Pancreas (tissue), 10 donors: ENCODE measurements at places on chromosomes 2 and 18.
A peak's percentile ranks its signal among the peaks of the same experiment; 100 is the strongest.

GRCh38 chr18:79916128-79916494 is 35.3 kb downstream of the SLC66A2 start:
- DNase-seq = no peak

- no peak for DNase-seq
These were observed 45.4 kb downstream of the TTN start for GRCh38 chr2:178761759-178762371.

- DNase-seq = no peak
These were observed 15.5 kb upstream of the PRKCE start for GRCh38 chr2:45636008-45636407.

DNA sequence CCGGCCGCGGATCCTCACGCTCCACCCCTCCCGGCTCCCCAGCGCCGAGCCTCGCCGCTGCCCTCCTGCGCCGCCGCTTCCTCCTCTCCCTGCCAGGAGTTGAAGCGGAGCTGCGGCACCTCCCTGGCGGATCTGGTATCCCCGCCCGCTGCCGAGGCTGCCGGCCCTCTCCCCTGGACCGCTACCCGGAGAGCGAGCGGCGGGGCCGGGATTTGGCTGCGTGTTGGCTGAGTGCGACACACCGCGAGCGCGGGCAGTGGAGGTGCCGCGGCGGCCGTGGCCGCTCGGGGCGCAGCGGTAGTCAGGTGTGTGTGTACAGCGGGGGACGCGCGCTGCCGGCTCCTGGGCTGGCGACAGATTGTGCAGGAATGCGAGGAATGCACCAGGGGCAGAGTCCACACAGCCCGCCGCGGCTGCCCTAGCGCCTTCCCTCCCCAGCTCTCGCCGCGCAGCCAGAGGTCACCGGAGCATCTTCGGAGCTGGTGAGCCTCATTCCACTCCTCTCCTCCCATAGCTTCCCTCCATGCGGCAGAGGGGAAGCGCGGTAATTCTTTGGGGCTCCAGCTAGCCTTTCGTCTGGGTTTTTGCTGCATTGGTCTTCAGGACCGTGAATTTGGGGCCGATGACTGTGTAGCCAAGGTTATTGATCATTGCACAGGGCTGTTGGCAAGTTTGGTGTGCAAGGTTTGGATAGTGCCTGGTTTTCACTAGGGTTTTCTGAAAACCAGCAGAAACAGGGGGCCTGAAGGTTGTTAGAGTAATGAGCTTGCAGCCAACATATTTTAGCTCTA is 1.3 kb downstream of the PKP4 start:
- peak; percentile 89 for DNase-seq

- DNase-seq = no peak
These were observed 221.9 kb upstream of the SETBP1 start for GRCh38 chr18:44458777-44459176.

DNA sequence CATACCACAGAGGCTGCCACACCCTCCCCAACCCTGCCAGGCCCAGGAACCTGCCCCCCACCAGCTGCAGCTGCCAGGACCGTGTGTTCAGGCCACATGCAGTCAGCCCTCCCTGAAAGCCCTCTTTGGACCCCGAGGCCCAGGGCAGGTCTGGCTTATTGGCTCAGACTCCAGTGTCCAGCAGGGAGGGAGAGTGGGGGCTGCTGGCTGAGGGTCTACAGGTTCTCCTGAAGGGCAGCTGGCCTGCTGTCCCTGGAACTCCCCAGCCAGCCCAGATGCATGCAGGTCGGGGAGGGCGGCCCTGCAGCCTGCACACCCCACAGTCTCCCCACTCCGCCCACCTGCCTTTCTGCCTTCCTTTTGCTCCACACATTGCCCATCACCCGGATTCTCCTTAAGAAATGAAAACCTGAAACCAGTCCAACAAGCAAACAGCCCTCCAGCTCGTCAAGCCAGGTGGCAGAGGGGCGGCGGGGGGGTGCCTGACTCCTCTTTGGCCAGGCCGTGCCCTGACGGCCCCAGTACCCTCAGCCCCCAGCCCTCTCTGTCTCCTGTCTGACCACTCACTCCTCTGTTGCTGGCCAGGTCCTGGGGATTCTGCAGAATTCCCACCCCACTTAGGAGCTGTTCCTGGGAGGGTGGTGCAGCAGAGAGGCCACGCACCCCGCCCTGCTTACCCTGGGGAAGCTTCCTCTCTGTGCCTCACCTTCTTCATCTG is 18.0 kb downstream of the GPR35 start:
- DNase-seq = no peak

DNA sequence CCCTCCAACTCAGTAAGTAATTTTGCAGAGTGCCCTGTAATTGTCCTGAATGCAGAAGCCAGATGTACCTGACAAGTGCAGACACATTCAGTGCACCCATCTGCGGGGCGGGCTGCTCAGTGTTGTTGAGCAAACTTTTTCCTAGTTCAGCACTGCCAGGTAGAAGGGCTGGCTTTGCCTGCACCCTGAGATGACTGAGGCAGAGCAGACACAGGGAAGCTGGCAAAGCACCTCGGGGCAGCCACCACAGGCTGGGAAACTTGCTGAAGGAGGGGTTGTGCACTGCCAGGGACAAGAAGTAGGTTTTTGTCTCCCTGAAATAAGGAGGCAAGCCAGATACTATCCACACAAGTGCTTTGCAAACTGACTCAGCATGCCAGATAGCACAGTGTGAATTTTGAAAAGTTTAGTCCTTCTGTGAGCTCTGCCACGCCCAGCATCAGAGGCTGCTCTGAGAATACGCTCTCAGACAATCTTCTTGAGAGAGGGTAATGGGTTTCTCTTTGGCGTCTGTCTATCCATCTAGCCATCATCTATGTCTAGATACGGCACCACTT is 62.3 kb downstream of the SOWAHC start:
- no peak for DNase-seq

- DNase-seq = no peak
These were observed 46.0 kb downstream of the SLC66A2 start for GRCh38 chr18:79905389-79905911.

DNA sequence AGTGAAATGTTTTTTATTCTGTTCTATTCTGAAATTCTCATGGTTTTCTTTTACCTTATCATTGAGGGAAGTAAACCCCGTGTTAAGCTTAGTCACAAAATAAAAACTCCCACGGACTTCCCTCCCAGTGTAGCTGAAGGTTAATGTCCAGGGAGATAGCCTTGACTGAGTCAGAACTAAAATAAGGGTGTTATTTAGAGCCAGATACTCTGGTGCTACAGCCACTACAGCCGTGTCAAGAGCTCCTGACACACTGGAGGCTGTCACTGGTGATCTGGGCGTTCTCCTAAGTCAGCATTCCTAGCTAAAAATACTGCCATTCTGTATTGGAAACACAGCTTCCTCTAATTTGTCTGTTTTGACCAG is 82.0 kb upstream of the RANBP2 start:
- no peak for DNase-seq

- DNase-seq = no peak
These were observed 631.1 kb downstream of the DCC start for GRCh38 chr18:52971097-52971496.

- peak; percentile 14 for DNase-seq
These were observed 55.2 kb downstream of the DLGAP1 start for GRCh38 chr18:4399929-4400328.

- no peak for DNase-seq
These were observed 127.1 kb downstream of the SOCS6 start for GRCh38 chr18:70415823-70416488.

- DNase-seq = no peak
These were observed 42.9 kb downstream of the TMEFF2 start for GRCh38 chr2:192151853-192152252.

DNA sequence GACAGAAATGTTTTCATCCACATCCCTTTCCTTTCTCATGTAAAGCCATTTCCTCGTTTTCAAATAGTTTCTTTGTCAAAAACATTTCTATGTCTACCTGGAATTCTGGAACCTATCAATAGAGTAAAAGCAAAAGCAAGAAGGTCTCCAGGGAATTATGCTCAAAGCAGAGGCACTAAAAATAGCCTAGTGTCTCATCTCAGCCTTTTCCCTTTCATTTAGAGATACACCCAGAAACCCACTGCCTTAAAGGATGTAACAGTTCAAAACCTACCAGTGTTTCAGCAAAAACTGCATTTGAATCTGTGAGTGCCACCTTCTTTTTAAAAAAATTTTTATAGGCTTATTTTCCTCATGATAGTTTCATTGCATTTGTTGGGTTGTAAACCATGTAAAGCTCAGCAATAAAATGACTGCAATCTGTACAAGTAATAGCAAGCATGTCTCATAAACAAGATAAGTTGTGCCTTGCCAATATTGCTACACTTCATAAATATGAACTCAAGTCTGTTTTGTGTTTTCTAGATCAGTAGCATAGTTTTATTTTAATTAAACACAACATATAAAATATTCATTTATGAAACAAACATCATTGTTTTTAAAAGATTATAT is 927.3 kb upstream of the ACVR2A start:
- no peak for DNase-seq

GRCh38 chr2:62817348-62817747 is 111.8 kb downstream of the EHBP1 start:
- no peak for DNase-seq

DNA sequence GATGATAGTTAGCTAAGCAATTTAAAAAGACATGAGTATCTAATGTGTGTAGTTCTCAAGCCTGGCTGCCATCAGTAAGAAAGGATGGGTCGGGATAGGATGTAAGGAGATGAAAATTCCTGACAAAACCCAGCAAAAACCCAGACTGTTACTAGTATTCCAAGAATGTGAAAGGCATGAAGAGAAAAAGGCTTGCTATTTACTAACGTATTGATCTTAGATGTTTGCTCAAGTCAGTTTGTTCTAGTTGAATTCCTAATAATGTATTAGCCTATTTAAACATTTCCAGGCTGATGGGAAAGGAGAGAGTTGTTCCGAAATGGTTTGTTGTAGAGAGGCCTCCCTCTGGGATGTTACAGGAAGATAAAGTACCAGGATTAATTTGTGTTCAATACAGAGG is 88.2 kb downstream of the ZNF532 start:
- DNase-seq = no peak

DNA sequence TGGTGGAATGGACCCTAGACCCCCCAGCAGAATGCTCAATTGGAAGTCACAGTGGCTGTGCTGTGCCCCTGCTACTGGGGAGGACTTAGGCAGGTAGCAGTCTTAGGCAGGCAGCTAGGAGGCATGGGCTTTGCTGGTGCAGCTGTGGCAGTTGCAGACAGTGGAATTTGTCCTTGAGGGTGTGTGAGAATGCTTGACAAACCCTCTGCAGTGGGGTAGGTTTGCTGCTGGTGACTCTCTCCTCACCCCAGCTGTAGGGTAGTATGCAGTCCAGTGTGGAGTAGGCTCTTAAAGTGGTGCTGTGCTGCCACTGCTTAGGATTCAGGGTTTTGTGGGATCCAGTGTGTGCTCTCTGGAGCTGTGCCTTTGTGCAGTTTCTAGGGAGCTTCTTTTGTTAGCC is 61.3 kb downstream of the NUP35 start:
- DNase-seq = no peak

- no peak for DNase-seq
These were observed 249.8 kb downstream of the CYP26B1 start for GRCh38 chr2:71897836-71898235.

DNA sequence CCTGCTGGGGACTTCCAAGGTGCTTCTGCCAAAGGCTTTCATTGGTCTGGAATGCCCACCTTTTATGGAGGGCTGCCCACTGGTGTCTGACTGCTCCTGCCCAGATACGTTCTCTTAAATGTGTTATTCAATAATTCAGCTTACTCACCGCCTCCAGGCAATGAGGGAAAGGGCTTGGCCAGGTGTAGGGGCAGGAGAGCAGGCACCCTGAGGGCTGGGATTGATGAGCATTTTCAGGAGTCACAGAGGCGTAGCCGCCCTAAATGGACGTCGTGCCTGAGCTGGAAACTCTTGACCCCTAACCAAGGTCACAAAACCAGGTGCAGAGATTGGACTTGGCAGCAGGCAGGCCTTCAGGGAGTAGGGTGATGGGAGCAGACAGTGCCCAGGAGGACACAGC is 26.8 kb downstream of the MAL start:
- no peak for DNase-seq

- peak; percentile 3 for DNase-seq
These were observed 142.6 kb upstream of the CYP1B1 start for GRCh38 chr2:38218591-38218991.

DNA sequence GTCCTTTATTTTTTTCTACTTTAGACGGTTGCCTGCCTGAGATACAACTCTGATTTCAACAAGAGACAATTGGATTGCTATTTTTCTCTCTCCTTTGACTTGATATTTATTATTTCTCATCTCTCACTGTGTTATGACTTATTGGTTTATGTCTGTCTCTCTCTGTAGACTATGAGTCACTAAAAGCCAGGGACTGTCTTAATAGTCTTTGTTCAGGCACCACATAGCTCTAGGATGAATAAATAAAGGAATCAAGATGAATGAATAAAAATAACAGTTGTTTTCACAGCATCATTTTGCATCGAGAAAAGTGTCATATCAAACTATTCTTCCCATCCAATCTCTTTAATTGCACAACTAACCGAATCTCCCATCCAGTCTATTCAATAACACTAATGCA is 31.4 kb upstream of the CD28 start:
- DNase-seq = no peak

GRCh38 chr2:16030206-16031057 is 90.1 kb downstream of the MYCN start:
- DNase-seq = no peak

DNA sequence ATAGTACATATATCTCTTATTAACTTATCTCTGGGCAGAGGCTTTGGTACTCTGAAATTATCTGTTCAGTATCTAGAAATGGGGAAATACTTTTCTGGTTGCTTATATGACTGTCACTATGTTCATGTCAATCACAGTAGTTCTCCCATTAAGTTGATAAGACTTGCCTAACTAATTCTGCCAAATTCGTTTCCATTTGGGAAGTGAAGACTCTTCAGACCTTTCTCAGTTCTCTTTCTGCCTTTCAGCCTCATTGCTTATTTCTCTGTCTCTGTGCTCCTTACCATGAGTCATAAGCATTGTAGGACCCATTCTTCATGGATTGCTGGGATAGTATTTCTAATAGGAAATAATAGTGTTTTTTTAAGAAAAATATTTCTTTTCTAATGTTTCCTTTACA is 113.5 kb downstream of the PHLPP1 start:
- DNase-seq = no peak

DNA sequence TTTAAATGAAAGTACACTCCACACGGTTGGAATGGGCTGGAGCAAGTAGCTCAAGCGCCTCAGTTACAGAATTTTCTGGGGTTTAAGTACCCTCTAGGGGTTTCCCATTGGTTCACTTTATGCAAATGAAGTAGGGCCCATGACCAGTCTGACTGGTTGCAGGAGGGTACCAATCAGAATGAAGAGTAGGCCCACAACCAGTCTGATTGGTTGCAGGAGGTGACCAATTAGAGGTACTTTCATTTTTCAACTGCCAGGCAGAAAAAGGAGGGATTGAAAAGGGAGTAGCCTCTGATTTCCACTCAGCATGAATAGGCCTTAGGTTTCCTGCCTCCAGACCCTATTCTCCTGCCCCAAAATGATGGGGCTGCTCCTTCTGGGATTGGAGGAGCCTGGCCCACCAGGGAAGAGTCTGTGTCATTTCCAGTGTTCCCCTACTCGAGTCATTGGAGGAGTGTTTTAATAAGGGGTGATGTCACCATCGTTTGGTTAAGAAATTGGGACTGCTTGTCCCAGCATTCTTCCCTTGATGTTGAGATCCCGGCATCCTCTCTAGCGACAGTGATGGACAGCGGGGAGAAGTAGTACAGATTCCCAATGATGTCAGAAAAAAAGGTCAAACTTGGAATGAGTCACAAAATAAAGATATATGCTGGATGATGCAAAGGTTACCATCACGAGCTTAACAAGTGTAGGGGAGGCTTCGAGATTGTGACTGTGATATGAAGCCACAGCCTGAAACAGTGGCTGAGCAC is 210.4 kb downstream of the SH3BP4 start:
- no peak for DNase-seq

- DNase-seq = peak; percentile 55
These were observed 59.9 kb upstream of the REG3A start for GRCh38 chr2:79219383-79219988.
